ENCODE measurements at places on chromosomes 6 and 20.

GRCh38 chr6:119040229-119040628 is 38.2 kb downstream of the FAM184A start:
- peak; percentile 62 for DNase-seq

- DNase-seq = no peak
These were observed 21.2 kb upstream of the AFDN start for GRCh38 chr6:167805349-167806060.

- no peak for DNase-seq
These were observed 9.2 kb downstream of the BHLHE23 start for GRCh38 chr20:62997417-62998035.

DNA sequence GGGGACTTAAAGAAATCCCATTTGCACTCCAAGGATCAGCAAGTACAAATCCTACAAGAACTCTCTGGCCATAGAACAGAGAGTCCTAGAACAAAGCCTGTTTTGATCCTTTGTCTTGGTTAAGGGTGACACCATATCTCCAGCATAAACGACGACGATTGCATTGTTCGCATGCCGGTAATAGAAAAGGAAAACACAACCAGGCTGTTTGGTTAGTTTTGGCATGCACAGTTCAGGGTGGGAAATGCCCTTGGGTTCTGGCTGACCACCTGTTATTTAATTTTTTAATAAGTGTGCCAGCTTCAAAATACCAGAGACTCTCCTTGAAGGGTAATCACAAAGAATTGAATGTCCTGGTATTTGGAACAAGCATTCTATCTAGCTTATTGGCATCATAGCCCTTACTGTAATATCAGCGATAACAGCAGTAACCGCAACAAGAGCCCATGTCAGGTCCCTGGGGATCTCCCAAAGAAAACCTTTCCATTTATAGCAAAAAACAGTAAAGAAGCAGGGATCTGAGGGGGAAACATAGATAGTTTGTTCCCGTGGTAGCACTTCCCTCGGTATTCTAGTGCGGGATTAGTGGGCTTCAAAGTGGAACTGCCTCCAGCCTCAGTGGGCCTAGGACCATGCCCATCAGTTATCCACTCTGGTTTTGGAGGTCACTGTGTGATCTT is 77.1 kb downstream of the TMEM170B start:
- DNase-seq = no peak

DNA sequence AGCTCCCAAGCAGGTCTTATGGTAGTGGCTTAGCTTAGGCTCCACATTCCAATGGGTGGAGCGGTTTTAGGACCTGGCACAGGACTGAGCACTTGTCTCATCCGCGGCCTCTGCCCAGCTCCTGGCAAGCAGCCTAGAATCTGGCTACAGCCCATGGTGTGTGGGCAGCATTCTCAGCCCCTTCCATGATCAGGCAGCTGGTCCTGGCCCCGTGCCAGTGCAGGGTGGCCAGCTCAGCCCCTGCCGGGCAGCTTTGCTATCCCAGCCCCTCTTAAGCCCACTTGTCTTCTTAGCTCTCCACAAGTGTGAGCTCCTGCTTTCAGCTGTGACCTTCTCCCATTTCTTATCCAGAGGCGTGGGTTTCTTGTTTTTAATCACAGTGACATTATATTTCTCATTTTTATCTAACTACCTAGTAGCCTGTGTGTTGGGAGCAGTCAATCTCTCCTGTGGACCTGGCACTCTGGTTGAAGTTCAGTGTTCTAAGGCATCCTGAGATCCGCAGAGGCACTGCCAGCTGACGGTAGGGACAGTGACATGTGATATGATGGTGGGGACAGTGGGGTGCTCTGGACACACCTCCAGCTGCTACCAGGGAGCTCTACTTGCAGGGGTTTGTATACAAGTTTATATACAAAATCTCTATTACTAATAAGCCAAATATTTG is 119.9 kb upstream of the PRND start:
- DNase-seq = no peak

GRCh38 chr6:127520066-127520465 is 931 bp upstream of the MTCL3 start:
- DNase-seq = no peak
